ENCODE measurements at places on chromosomes 7 and 10.

DNA sequence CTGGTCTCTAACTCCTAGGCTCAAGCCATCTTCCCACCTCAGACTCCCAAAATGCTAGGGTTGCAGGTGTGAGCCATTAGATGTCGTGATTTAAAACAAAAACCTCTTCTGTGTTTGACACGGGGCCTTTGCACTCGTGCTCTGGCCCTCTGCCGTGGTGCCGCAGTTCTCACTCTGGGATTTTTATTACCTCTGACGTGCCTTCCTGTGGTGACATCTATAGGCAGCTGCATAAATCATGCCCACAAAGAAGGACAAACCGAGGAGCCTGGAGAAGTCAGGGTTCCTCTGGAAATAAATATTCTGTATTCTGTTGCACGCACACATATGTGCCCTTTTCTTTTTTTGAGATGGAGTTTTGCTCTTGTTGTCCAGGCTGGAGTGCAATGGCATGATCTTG, 25.9 kb upstream of the OCM start:
- no peaks in the 10 kb centered on the region for H3K27me3 ChIP-seq
- no peak overlapping the region for H3K4me3 ChIP-seq
- DNase-seq: no peak
- H3K27ac ChIP-seq: no peak overlapping the region
- peaks cover 6% of the 10 kb centered on the region for H3K36me3 ChIP-seq

- H3K36me3 ChIP-seq: no peaks in the 10 kb centered on the region
- H3K4me1 ChIP-seq: no peaks in the 10 kb centered on the region
- no peak overlapping the region for H3K4me3 ChIP-seq
These were observed 84.4 kb downstream of the CDK14 start for GRCh38 chr7:90680484-90680883.

DNA sequence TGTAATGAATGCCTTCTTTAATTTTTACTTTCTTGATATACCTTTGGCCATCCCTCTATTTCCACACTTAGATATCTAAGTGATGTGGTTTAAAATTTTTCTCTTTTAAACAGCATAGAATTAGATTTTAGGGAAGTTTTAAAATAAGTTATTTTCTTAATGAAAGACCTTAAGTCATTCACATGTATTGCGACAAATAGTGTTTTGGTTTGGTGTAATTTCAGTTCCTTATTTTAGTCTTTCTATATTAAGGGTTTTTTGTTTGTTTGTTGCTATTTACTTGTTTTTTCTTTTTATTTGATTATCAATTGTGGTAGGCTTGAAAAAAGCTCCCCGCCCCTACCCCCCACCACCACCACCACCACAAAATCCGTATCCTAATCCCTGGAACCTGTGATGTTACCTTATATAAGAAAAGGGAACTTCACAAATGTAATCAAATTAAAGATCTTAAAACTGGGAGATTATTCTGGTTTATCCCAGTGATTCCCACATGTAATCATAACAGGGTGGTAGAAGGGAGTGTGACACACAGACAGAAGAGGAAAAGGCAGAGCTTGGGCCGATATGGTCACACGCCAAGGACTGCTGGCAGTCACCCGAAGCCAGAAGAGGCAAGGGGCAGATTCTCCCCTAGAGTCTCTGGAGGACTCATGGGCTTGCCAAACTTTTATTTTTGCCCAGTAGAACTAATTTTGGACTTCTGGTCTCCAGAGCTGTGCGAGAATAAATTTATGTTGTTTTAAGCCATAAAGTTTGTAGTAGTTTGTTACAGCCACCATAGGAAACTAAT, 149.7 kb downstream of the NPSR1 start:
- H3K36me3 ChIP-seq: no peaks in the 10 kb centered on the region
- H3K4me1 ChIP-seq: no peaks in the 10 kb centered on the region
- no peak for DNase-seq
- H3K27ac ChIP-seq: no peak overlapping the region
- no peak overlapping the region for H3K4me3 ChIP-seq

- H3K27ac ChIP-seq: no peak overlapping the region
- H3K4me3 ChIP-seq: no peak overlapping the region
- no peak for DNase-seq
- H3K4me1 ChIP-seq: no peaks in the 10 kb centered on the region
- H3K27me3 ChIP-seq: peaks cover 56% of the 10 kb centered on the region
- H3K36me3 ChIP-seq: no peaks in the 10 kb centered on the region
These were observed 32.7 kb downstream of the DOCK4 start for GRCh38 chr7:112173568-112173905.

DNA sequence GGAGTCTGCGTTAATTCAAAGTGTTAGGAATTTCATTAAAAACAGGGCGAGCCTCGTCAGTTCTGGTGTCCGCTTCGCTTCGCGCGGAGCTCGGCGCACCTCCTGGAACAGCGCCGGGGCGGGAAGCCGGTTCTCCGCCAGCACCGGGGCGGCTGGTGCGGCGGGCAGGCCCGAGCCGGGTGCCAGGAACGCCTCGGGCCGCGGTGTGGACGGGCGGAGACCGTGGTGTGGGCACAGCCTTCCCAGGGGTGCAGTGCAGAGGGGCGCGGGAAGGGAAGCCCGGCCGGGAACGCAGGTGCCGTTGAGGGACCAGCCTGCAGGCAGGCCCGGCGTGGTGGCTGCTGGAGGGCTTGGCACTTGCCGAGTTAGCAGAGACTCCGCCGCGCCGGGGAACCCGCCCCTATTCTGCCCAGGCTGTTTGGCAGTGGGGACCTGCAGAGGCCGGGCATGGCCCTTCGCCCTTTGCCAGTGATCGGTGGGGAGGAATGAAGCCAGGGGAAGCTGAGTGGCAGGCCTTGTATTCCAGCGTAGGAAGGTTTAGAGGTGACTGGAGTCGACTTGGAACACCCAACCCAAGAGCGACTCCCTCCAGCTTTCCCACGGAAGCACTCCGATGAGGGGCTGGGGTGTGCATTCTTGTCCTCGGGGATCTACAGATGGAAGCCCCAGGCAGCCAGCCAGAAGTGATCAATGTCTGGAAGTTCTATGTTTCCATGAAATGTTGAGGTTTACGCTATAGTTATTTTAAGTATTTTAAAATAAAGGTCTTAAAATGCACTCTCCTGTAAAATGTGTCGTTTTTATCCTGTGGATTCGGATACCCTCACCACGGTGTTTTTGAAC, 945 bp upstream of the RHEB start:
- DNase-seq: peak; percentile 73
- peaks cover 28% of the 10 kb centered on the region for H3K36me3 ChIP-seq
- H3K27ac ChIP-seq: peak overlapping the region; percentile 97

- peaks cover 8% of the 10 kb centered on the region for H3K36me3 ChIP-seq
- DNase-seq: no peak
- peaks cover 24% of the 10 kb centered on the region for H3K4me1 ChIP-seq
- no peak overlapping the region for H3K27ac ChIP-seq
These were observed 3.9 kb upstream of the ZKSCAN1 start for GRCh38 chr7:100011516-100011915.
